Colonic mucosa (tissue), 4 donors: ENCODE measurements at places on chromosomes 7 and 10. TPM values are rescaled to one million over a fixed set of nuclear protein-coding genes. Genes with fewer than 3 reads are reported as not detected.

IL2RA gene
- total RNA-seq, result 2.4 TPM

EPHB6 gene
- 2.3 TPM for total RNA-seq

ZWINT gene
- 91.1 TPM for total RNA-seq

EFCAB10 gene
- not detected for total RNA-seq

VWDE gene
- total RNA-seq, result 0.59 TPM

ZNF518A gene
- 28.5 TPM for total RNA-seq

ALKBH4 gene
- 14.1 TPM for total RNA-seq

SPRN gene
- total RNA-seq, result not detected

GPR158 gene
- 0.07 TPM for total RNA-seq

PLEKHS1 gene
- total RNA-seq, result 13.3 TPM

NKX2-3 gene
- total RNA-seq, result 7.9 TPM

ATOH7 gene
- total RNA-seq, result 0.17 TPM

MYOF gene
- 90.9 TPM for total RNA-seq

BNIP3 gene
- total RNA-seq, result 51.7 TPM

RHOBTB1 gene
- 2.5 TPM for total RNA-seq

SPOCK2 gene
- total RNA-seq, result 6.5 TPM

MNX1 gene
- 27.4 TPM for total RNA-seq

FAM171A1 gene
- 50.9 TPM for total RNA-seq

VSTM2A gene
- 0.72 TPM for total RNA-seq

EIF5AL1 gene
- 1.6 TPM for total RNA-seq

GNAI1 gene
- total RNA-seq, result 13.3 TPM

CHN2 gene
- total RNA-seq, result 12.8 TPM

ODAD2 gene
- total RNA-seq, result not detected

TWIST1 gene
- total RNA-seq, result not detected

ANKRD61 gene
- total RNA-seq, result not detected

PDE1C gene
- 1.2 TPM for total RNA-seq

OLAH gene
- total RNA-seq, result not detected

PPP3CB gene
- total RNA-seq, result 26.5 TPM

HMX2 gene
- total RNA-seq, result 0.15 TPM

ADAMTS14 gene
- 1.5 TPM for total RNA-seq

BMPER gene
- total RNA-seq, result 1.3 TPM

GPR15LG gene
- total RNA-seq, result 560 TPM

SPDYE8 gene
- not detected for total RNA-seq

MOGAT3 gene
- 33.2 TPM for total RNA-seq

WEE2 gene
- total RNA-seq, result not detected

LIPK gene
- total RNA-seq, result not detected

SEPTIN14 gene
- not detected for total RNA-seq

FOXP2 gene
- total RNA-seq, result 5.3 TPM

GRID2IP gene
- total RNA-seq, result 0.45 TPM

TMEM140 gene
- total RNA-seq, result 3.8 TPM

SMO gene
- total RNA-seq, result 3.6 TPM

TRPV5 gene
- not detected for total RNA-seq

FKBP9 gene
- total RNA-seq, result 115 TPM

LRRC17 gene
- 1.1 TPM for total RNA-seq
